Fibroblast of skin of right biceps (primary cell): ENCODE measurements at places on chromosomes 3 and 15.
A peak's percentile ranks its signal among the peaks of the same experiment; 100 is the strongest.

DNA sequence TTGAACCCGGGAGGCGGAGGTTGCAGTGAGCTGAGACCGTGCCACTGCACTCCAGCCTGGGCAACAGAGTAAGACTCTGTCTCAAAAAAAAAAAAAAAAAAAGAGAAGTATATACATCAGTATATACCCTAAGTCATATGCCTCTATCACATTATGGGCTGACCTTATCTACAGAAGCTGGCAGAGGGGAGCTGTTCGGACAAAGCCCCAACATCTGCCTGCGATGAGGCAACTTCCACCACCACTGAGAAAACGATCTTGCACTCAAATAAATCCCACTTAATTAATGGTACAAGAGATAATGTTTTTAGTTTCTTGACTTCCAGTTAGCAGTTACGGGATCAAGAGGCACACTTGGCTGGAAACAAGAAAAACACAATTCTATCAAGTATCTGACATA, 2.2 kb downstream of the GLT8D1 start:
- no peak for DNase-seq

DNA sequence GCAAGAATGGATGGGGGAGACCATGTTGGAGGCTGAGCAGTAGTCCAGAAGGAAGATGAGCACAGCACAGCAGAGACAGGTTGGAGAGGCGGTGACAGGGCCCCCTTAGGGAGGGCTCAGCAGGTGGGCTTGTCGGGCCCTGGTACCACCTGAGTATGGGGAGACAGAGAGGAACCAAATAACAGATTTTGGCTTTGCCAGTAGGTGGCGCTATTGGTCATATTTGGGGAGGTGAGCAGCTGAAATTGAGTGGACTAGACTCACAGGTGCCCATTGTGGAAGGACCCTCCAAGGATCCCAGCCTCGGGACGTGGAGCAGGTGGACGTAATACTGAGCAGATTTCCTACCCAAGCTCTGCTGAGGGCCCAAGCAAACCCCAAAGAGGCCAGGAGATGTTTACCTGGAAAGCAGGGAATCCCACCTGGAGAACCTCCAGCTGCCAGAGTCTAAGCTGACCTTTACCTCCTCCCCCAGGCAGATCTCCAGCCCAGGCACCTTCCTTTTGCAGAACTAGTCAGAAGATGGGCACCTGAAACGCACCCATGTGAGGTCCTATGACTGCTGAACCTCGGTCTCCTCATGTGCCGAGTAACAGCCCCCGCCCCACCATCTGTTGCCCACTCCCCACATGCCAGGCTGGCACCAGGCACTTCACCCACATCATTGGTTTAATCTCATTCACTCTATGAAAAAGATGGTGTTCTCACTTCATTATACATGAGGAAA, 24.6 kb upstream of the CORO2B start:
- DNase-seq: peak; percentile 67

DNA sequence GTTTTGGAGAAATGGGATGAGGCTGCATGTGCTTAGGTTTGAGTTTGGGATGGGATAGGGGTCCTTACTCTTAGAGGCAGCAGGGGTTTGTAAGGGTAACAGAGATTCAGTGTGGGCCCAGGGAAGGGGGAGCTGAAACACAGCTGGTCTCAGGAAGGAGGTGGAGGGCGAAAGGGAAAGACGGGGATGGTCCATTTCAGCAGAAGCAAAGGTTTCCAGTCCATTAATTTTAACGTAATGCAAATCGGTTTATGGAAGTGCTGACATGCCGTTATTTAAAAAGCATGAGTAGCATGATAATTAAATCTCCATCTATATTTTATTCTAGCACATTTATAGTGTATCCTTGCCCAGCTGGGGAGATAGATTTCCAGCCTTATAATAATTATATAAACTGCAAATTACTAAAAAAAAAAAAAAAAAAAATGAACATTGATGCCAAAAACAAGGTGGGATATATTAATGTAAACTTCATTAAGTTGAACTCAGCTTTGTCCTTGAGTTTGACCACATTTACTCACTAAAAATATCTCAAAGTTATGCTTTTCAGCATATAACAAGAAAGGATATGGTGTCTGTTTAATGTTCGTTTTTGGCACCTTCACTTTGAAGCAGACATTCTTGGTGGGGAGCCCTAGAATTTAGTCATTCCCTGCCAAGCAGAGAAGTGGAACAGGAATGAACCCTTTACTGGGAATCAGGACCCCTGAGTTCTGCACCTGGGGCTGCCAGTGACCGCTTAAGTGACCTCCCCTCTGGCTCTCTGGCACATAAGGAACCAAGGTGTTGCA, 234.7 kb downstream of the THSD4 start:
- no peak for DNase-seq

DNA sequence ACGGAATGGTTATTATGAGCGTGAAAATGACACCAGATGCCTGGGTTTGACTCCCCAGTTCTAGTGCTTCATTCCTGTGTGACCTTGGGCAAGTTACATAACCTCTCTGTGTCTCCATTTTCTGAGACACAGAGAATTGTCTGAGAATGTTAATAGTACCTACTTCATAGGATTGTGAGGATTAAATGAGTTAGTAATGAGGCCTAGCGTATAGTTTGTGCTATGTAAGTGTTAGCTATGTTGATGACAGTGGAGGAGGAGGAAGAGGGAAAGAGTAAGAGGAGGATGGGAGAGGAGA, 150.3 kb downstream of the MEGF11 start:
- DNase-seq: no peak

- no peak for DNase-seq
Measured at GRCh38 chr3:31613177-31613576, 80.5 kb downstream of the STT3B start.

DNA sequence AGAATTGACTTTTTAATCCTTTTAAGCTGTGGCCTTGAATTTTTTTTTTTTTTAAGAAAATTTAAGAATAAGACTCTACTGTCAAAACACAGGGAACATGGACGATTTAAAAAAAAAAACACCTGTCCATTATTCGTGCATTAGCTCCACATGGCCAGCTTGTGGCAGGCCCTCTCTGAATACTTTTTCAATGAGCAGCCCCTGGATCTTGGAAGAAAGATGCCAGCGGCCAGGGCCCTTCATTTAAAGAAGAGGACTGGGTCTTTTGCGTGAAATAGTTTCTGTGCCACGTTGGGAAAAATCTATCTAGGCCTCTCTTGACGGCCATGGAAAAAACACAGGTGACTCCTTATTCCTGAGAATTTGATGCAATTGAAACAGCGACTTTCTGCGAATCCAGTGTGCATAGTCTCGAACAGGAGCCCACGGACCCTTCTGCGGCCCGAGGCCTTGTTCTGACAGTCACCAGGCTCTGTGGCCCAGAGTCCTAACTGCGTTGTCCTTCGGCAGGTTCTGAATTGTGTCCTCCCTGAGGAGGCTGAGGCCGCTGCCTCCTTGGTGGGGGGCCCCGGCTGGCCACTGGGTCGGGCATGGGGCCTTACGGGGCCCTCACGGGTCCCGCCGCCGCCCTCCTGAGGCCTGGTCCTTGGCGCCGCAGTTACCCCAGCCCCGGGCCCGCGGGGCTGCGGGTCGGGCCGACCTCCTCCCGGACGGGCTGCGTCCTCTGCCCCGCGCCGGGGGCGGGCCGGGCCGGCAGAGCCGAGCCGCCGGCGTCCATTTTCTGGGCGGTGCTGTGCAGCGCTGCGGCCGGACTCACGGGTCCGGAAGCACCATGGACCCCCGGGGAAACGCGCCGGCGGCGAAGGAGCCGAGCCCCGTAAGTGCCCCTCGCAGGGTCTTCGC, 33.5 kb downstream of the ZBTB38 start:
- peak; percentile 51 for DNase-seq

GRCh38 chr15:59656897-59657634, at the start of gene GTF2A2:
GTF2A2 (minus strand) TSS chr15:59657515; CDS start chr15:59652277, 5,238 bp downstream.
- DNase-seq: peak; percentile 93

DNA sequence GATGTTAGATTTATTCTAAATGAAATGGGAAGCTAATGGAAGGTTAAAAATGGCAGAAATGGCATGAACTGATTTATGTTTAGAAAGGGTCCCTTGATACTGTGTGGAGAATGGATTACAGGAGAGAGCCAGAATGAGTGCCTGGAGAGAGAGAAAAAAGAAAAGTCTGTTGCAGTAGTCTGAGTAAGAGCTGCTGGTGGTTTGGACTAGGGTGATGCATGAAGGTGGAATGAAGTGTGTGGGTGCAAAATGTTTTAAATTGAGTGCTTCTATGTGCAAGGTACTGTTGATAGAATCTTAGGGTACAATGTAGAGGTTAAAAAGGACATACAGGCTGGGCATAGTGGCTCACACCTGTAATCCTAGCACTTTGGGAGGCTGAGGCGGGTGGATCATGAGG, 11.4 kb upstream of the MGA start:
- DNase-seq: peak; percentile 70

DNA sequence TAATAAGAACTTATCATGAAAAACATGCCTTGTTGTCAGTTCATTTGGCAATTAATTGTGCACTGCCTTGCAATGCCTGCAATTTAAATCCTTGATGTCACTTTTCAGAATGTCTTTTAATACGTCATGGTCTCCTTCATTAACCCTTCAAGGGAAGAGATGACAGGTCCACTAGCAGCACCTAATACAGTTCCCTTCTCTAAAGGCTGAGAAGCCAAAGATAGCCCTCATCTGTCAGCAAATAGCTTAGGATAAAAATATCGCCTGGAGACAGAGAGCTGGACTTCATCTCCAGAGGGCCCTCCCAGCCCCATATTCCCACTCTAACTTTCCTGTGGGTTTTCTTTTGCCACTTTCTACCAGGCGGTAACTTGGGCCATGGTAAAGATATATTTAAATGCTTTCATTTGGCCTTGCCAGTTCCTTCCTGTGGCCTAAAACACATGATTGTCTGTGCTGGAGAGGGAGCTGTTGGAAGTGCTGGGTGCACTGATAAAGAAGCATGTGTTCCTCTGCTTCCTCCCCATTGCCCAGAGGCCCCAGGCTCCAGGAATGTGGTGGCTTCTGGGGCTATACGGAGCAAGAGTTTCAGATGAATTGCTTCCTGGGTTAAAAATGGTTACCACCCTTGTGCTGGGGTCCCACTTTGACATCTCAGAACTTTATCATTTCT, 76.3 kb upstream of the UMPS start:
- DNase-seq: no peak

- no peak for DNase-seq
Measured at GRCh38 chr15:45377609-45378148, 665 bp downstream of the GATM start.
